ENCODE measurements at places on chromosomes 11 and 22.

DNA sequence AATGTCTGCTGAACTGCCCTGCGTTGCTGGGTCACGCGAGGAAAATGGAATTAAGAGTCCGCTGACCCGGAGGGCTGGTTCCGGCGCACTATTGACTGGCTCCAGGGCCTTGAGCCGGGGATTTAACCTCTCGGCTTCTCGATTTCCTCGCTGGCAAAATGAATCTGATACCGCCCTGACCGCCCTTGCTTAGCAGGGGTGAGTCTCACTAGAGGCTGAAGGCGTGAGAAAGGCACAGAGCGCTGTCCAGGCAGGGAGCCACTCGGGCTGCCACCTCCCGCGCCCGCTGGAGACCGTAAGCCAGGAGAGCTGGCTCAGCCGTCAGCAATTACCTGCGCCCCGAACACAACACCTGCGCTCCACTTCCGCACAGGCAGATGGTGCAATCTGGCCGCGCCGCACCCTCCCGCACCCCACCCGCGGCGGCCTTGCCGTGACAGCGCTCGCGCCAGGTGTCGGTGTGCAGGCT, 65.6 kb downstream of the BUD13 start:
- no peak for DNase-seq

- no peak for DNase-seq
Measured at GRCh38 chr11:7898666-7899283, 32.3 kb downstream of the OR10A6 start.

- no peak for DNase-seq
Measured at GRCh38 chr11:2153581-2154194, 7.3 kb downstream of the INS start.

DNA sequence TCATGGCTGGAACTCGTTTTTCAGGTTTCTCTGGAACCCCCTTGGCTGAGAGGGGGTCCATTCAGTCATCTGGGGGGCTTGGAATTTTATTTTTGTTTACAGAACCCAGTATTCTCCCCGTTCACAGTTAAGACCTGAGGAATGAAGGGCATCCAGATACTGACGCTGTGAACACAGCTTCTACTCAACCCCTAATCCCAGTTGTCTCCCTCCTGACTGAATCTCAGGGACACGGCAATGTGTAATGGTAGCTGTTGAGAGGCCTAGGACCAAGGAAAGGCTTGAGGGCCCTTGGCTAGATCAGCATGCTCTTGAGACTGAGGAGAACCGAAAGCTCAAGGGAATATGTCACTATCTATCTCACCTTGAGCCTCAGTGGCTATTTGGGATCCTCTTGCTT, 113.6 kb downstream of the SWAP70 start:
- no peak for DNase-seq

GRCh38 chr11:74592063-74592440, 330 bp upstream of the POLD3 start:
- DNase-seq, result no peak

- DNase-seq, result peak; percentile 77
Measured at GRCh38 chr11:73335204-73335923, 27.3 kb downstream of the ARHGEF17 start.
